ENCODE measurements at places on chromosomes 3 and 15. TPM values are rescaled to one million over a fixed set of nuclear protein-coding genes. Genes with fewer than 3 reads are reported as not detected.
A peak's percentile ranks its signal among the peaks of the same experiment; 100 is the strongest.

- no peaks in the 10 kb centered on the region for H3K36me3 ChIP-seq
- no peaks in the 10 kb centered on the region for H3K27me3 ChIP-seq
- H3K4me1 ChIP-seq: no peaks in the 10 kb centered on the region
- DNase-seq: no peak
- H3K4me3 ChIP-seq: no peak overlapping the region
- no peak overlapping the region for H3K27ac ChIP-seq
Measured at GRCh38 chr3:196519718-196520082, 4.6 kb upstream of the SMCO1 start.

- no peak overlapping the region for H3K4me3 ChIP-seq
- no peaks in the 10 kb centered on the region for H3K4me1 ChIP-seq
- no peak for DNase-seq
- H3K27me3 ChIP-seq: no peaks in the 10 kb centered on the region
- H3K27ac ChIP-seq: no peak overlapping the region
Measured at GRCh38 chr15:65906396-65906795, 37.1 kb downstream of the RAB11A start.

DNA sequence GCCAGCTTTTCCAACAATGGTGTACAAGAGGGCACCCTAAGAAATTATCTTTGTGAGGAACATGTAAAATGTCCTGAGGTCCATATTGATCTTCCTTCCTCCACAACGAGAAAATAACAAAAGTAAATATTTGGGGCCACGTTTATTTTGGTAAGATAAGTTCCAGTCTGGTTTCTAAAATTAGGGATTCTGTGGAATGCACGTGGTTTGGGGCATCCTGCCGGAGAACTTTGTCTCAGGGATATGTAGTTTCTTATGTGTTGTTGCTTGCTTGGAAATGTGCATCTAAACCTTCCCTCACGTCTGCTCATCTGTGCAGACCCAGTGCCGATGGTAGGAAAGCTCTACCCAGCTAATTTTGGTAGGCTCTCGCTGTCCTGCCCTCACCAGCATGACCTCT, 62.8 kb downstream of the CTDSPL start:
- no peaks in the 10 kb centered on the region for H3K36me3 ChIP-seq
- no peak for DNase-seq
- H3K4me1 ChIP-seq: no peaks in the 10 kb centered on the region
- no peak overlapping the region for H3K4me3 ChIP-seq
- H3K27ac ChIP-seq: no peak overlapping the region

- no peak overlapping the region for H3K4me3 ChIP-seq
- no peaks in the 10 kb centered on the region for H3K36me3 ChIP-seq
- H3K27ac ChIP-seq: no peak overlapping the region
- no peaks in the 10 kb centered on the region for H3K27me3 ChIP-seq
- DNase-seq: no peak
Measured at GRCh38 chr3:156635034-156635433, 39.4 kb upstream of the TIPARP start.

PCBP4 gene
- polyA plus RNA-seq: 12.5 TPM

DNA sequence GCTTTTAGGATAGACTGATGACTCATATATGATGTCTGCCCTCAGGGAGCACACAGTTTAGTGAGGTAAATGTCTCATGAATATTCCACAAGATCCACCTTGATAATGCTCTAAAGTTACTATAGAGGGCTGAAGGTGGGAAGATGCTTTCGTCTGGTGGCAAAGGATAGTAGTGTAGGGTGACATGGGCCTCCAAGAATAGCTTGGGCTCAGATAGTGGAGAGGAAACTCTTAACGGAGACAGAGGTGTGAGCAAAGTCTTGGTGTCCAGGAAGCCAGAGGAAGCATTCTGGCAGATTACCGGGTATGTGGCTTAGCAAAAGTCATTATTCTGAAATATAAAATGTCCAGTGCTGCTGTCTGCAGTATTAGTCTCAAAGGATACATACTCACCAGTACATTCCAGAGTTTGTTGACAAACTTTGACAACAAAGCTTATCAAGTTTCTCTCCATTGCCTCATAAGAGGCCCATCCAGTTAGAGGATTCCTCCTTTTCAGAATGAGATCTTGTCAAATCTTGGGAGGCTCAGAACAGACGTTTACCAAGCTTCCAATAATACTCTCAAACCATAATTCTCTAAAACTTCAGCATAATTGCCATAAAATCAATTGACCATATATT, 316.7 kb downstream of the LPP start:
- H3K27ac ChIP-seq: no peak overlapping the region
- H3K4me3 ChIP-seq: no peak overlapping the region
- H3K36me3 ChIP-seq: no peaks in the 10 kb centered on the region
- no peaks in the 10 kb centered on the region for H3K27me3 ChIP-seq

DNA sequence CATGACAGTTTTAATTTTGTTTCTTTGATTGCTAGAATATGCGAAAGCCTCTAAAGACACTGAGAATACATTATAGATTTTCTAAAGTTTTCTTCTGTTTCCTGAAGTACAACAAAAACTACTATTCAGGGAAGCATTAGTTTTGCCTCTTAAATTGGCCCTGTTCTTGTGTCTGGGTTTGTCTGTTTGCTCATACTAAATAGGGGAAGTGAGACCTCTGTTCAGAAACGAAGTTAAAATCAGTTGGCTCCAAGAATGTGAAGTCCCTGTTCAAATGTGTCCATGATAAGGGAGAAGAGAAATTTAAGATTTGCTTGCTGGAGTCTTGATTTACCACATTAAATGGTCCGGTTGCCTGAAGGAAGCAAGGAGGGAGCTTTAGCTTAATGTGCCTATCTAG, 327.3 kb upstream of the GBE1 start:
- no peak overlapping the region for H3K4me3 ChIP-seq
- no peaks in the 10 kb centered on the region for H3K36me3 ChIP-seq
- no peaks in the 10 kb centered on the region for H3K4me1 ChIP-seq
- H3K27ac ChIP-seq: no peak overlapping the region
- no peaks in the 10 kb centered on the region for H3K27me3 ChIP-seq

GRCh38 chr3:151328298-151328995, 902 bp downstream of the P2RY13 start:
- no peaks in the 10 kb centered on the region for H3K4me1 ChIP-seq
- H3K27ac ChIP-seq: no peak overlapping the region
- no peak overlapping the region for H3K4me3 ChIP-seq
- peak; percentile 2 for DNase-seq

TIMP4 gene
- not detected for polyA plus RNA-seq

DNA sequence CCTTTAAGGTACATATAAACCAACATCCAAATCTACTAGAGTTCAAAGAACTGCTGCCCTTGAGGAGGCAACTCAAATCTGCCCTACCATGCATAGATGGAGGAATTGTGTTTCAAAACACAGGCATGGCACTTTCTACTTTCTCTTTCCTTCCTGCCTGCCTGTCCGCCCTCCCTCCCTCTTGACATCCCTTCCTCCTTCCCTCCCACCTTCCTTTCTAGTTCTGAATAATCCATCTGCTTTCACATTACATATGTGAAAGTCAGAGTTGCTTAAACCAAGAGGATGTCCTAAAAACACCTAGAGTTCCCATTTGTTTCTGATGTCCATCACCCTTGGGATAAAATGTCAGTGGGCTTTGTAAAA, 537.6 kb downstream of the FOXP1 start:
- no peaks in the 10 kb centered on the region for H3K27me3 ChIP-seq
- H3K4me1 ChIP-seq: peaks cover 64% of the 10 kb centered on the region
- H3K27ac ChIP-seq: no peak overlapping the region

GRCh38 chr3:119205209-119205608, 31.8 kb downstream of the UPK1B start:
- no peaks in the 10 kb centered on the region for H3K36me3 ChIP-seq
- H3K27ac ChIP-seq: no peak overlapping the region
- no peak overlapping the region for H3K4me3 ChIP-seq
- no peaks in the 10 kb centered on the region for H3K27me3 ChIP-seq

All from CD8-positive, alpha-beta memory T cell (primary cell).